Tibial nerve (tissue), 4 donors: ENCODE measurements at places on chromosomes 6 and 20.

DNA sequence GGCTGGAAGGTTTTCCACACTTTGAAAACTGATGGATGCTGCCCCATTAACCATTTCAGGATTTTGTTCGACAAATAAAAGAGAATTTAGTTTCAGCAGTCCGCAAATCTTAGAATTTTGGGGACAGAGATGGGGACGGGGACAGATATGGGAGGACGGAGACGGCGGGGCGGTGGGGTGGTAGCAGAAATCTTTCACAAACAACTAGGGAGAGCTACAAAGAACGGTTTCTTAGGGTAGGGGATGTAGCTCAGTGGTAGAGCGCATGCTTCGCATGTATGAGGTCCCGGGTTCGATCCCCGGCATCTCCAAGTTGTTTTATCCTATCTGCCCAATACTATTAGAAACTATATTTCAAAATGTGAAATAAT is 15.1 kb downstream of the HMGN4 start:
- DNase-seq, result peak; percentile 87

- DNase-seq, result no peak
These were observed 201.5 kb upstream of the ECI2 start for GRCh38 chr6:4336778-4337442.

GRCh38 chr20:1265226-1265915 is 723 bp upstream of the SNPH start:
- DNase-seq, result no peak

- DNase-seq, result no peak
These were observed 126.5 kb upstream of the BMP2 start for GRCh38 chr20:6641012-6641411.

- DNase-seq, result no peak
These were observed 609.0 kb downstream of the DHX35 start for GRCh38 chr20:39571171-39571570.

DNA sequence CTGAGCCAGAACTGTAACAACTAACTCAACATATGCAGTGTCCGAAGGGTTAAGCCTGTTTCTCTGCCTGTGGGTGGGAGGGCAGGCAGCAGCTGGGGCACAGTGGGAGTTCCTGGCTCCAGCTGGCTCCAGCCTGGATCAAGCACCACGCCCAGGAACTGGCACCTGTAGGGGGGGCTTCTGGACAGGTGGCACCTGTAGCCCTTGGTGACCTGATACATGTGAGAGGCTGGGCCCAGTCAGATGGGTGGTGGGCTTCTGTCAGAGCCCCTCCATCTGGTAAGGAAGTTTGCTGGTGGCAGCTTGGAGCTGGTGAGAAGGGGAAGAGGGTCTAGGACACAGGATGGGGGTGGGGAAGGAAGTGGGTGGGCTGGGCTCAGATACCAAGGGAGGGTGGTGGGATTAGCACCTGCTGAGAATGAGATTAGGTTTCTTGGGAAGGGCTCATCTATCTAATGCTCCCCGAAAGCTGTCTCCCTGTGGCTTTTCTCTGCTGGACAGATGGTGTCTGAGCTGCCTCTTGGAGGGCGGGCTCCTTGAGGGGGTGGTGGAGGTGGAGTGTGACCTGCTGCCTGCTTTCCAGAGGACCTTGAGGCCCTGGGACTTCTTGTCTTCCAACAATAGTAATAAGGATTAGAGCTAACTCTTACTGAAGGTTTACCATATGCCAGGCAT is 28.5 kb downstream of the BCL2L1 start:
- no peak for DNase-seq

- DNase-seq, result no peak
These were observed 509.9 kb upstream of the POU3F2 start for GRCh38 chr6:98324446-98324845.

- no peak for DNase-seq
These were observed 60.4 kb downstream of the RNF144B start for GRCh38 chr6:18447552-18447951.

GRCh38 chr20:51116765-51117686 is 94.1 kb upstream of the KCNG1 start:
- DNase-seq, result no peak

DNA sequence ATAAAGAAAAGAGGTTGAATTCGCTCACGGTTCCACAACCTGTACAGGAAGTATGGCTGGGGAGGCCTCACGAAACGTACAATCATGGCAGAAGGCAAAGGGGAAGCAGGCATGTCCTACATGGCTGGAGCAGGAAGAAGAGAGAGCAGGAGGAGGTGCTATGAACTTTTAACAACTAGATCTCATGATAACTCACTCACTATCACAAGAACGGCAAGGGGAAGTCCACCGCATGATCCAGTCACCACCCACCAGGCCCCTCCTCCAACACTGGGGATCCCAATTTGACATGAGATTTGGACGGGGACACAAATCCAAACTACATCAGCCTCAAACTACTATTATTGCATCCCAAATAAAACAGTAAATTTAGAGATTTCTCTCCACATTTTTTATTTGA is 53.6 kb upstream of the CST7 start:
- DNase-seq, result no peak

DNA sequence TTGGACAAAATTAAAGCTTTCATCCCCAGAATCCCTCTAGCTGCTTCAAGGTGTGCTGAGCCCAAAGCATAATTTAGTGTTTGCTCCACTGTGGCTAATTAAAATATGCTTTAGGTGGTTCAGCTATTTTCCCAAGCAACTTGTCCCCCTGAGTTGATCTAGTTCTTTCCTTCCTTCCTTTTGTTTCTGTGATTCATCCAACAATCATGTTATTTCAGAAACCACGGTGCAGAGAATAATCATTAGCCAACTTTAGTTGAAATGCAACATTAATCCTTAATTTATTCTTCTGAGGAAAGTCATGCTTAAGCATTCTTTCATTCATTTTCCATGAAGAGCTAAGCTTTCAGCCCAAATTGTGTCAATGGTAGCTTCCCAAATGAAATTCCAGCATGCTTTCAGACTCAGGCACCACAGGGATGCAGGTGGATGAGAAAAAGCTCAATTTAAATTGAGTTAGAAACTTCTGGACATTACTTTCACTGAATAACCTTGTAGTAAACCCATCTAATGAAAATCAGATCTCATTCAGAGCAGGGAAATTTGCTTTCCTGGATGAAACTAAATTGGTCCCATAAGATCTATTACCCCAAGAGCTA is 209.0 kb upstream of the NT5E start:
- DNase-seq, result no peak
